ENCODE measurements at places on chromosomes 4 and X. TPM values are rescaled to one million over a fixed set of nuclear protein-coding genes. Genes with fewer than 3 reads are reported as not detected.

DNA sequence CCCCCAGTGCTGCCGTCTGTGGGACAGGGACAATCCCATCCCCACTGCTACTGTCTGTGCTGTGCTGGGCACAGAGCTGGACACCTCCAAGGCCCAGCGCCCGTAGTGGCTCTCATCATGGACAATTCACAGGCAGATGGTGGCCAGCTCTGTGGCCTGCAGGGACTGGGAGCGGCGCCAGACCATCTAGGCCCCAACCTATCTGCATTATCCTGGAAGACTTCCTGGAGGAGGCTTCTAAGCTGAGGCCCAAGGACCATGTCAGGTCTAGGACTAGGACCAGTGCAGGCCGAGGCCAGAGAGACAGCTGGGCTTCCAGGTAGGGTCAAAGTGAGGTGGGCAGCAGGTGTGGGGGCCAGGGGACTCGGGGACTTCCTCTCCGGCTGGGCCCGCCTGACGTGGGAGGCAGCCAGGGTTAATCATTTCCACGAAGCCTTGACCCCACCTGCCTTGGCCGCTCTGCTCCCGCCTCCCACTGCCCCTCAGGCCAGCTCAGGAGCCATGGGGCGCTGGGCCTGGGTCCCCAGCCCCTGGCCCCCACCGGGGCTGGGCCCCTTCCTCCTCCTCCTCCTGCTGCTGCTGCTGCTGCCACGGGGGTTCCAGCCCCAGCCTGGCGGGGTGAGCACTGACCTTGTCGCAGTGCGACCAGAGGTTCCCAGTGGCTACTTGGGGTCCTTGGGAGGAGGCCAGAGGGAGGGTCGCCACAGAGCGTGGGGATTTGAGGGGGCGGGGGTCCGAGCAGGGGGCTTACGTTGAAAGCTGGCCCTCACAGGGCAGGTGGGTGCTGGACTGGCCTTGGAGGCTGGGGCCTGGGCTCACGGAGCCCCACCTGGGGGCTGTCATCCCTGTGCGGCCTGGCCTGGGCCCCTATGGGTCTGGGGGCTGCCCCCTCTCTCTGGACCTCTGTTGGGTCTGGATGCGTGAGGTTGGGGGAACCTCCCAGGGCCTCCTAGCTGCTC is at the start of gene HGFAC:
Gene HGFAC (plus strand): TSS at position 468 of the 959 bp plus-strand sequence. CDS start 34 bp downstream, at position 502.
- DNase-seq = no peak

- peak; percentile 82 for DNase-seq
Measured at GRCh38 chr4:140343303-140343702, 30.1 kb upstream of the SCOC start.

DNA sequence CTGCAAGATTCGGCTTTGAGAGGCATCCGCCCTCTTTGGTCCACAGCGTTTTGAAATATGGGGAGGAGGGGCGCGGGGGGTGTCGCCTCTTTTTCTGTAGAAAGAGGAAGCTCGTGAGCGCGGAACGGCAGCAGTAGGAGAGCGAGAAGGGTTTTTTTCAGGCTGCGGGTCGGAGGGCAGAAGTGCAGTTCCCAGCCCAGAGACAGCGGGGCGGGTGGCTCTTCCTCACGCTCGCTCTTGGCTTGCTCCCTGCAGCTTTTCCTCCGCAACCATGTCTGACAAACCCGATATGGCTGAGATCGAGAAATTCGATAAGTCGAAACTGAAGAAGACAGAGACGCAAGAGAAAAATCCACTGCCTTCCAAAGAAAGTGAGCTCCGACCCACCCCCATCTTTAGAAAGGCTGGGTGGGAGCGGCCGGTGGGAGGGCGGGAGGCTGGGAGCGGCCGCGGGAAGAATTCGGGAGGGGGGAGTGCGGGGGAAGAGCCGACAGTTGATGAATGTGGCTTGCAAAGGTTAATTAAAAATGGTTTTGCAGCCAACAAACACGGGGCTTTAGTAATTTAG is 1.2 kb downstream of the TMSB4X start:
- DNase-seq = no peak

GRCh38 chrX:46642145-46642544 is 68.6 kb downstream of the CHST7 start:
- no peak for DNase-seq

- DNase-seq = no peak
Measured at GRCh38 chr4:20046931-20047677, 204.6 kb upstream of the SLIT2 start.

DNA sequence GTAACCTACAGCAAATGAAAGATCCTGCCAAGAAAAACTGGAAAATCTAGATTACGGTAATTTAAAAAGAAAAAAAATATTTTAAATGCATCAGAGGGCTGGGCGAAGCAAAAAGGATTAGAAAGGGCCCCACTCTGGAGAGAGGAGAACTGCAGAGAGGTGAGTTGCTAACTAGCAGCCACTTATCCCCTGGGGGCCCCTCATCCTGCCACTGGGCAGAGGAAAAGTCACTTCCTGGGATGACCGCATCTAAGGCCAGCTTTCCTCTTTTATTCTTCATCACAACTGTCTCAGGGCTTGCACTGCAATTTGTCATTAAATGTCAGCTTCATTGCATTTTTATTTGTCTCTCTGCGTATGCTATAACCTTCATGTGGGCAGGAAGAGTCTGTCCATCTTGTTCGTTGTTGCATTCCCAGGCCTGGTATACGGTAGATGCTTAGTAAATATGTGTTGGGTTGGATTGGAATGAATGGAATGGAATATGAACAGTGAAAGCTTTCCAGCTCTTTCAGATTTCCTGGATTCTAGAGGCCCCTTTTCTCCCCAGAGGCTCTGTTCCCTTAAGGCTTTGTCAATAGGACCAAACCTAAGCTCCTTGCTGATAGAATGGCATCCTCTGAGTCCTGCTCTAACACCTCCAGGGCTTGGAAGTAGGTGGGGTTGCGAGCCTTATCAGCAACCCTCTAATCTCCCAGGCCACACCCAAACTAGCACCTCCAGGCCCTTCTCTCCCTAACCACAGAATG is 58.9 kb downstream of the TLR10 start:
- no peak for DNase-seq

- no peak for DNase-seq
Measured at GRCh38 chr4:158139086-158139485, 33.7 kb downstream of the GASK1B start.

DNA sequence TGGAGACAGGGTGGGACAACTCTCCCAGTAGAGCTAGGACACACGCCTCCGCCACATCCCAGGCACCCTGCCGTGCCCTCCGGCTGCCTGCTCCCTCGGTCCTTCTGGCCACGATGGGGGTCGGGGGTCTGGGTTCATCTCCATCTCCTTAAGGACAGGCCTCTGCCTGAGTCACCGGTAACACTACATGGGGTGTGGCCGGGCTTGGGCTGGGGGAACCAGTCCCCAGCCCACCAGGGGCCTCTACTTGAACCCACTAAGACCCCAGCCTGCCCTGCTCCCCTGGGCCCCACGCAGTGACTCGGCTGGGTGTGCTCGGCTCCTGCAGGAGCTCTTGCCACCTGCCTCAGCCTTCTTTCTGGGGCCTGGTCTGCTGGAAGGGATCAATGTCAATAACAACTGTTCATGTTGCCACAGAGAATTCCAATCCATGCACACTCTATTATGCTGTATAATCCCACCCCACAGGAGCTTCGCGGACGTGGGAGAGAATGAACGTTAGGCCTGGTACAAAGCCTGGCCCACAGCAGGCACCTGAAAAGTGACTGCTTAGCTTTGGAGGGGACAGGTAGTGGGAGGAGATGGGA is 177.7 kb upstream of the PSAPL1 start:
- DNase-seq = no peak

DNA sequence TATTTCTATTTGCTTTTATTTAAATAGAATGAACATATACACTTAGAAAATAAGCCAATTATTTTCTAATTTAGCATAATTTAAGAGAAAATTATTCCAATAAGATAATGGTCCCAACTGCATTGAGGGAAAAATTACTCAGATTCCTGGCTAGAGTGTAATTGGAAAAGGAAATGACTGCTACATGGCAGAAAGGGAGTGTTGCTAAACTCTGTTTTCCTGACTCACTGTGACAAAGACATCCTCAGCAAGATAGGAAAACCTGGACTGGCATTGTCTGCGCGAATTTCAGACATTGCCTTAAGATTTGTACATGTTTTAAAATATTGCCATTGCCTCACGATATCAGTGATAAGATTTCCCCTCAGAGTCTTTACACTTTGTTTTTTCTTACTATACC is 8.2 kb downstream of the TNIP3 start:
- no peak for DNase-seq

DNA sequence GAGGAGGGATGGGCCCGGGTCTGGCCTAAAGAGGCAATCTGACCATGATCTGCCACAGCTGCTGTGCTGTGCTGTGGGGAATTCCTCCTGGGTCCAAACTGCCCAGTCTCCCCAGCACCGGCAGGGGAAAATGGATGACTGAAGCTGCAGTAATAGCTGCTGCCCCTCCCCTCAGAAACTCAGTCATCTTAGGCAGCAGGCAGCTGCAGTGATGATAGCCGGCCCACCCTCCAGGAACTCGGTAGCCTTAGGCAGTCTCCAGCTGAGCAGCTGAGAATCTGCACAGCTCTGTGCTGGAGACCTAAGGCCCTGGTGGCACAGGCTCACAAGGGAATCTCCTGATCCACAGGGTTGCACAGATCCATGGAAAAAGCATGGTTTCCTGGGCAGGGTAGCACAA is 113.4 kb upstream of the USP38 start:
- no peak for DNase-seq

DNA sequence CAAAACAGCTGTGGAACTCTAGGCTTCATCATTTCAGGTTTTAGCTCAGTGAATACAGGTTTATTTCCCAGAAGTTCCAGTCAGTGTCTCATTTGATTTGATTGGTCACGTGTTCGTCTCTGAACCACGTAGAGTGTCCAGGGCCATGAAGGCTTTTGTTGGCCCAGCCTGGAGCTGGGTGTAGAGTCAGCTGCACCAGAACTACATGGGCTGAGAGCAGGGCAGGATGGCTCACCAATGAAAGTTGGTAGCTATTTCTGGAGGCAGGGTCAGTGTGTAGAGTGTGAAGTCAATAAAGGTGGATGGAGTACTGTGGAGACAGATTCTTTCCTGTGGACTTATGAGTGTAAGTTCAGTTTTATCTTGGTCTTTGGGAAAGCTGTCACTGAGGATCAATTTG is 43.0 kb upstream of the IGFBP7 start:
- DNase-seq = no peak

GRCh38 chr4:128459547-128459946 is 171.9 kb upstream of the PGRMC2 start:
- DNase-seq = no peak

GRCh38 chr4:88533088-88533790 is 9.7 kb upstream of the PYURF start:
- DNase-seq = no peak

GRCh38 chr4:143538979-143539669 is 25.6 kb downstream of the SMARCA5 start:
- DNase-seq = no peak

- DNase-seq = peak; percentile 39
Measured at GRCh38 chrX:107628662-107629539, 591 bp downstream of the PRPS1 start.

DNA sequence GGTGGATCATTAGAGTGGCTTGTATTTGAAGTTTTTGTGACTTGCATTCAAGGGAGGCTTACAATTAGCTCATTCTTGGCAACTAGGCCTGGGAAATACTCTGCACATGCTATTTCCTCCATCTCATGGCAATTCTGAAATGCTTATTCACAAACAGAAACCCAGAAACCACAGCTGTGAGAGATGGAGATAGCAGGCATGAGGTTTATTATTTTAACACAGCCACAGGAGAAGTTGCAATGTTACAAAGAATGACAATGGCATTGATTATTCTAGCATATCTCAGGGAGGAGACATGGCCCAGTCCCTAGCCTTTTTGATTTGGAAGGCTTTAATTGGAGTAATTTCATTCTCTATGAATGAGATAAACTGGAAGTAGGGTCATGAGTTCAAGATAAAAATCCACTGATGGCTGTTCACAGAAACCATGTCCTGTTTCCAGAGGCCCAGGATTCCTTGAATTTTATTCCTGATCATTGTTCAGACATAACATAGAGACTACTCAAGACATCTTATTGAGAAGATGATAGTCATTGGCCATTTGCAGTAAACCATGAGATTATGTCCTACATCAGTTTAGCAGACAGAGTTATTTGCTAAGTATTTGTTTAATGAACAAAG is 123.9 kb downstream of the MID1 start:
- no peak for DNase-seq

DNA sequence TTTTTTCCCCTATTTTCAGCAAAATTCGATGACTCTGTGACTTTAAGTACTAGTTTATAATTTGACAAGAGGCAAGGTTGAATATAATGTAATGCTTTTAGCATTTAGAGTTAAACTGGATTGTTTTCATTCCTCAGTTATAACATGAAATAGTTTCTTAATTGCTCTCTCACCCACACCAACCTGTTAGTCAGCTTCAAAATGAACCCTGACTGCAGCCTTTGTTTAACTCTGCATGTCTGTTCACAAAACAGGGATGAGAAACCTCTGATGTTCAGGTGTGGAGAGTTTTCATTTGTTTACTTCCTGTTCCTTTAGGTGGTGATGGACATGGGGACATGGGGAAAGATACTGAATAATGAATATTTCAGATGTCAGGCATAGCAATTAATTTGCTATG is 49.9 kb upstream of the MND1 start:
- no peak for DNase-seq

GRCh38 chrX:72539822-72540221 is 32.8 kb downstream of the HDAC8 start:
- no peak for DNase-seq

DNA sequence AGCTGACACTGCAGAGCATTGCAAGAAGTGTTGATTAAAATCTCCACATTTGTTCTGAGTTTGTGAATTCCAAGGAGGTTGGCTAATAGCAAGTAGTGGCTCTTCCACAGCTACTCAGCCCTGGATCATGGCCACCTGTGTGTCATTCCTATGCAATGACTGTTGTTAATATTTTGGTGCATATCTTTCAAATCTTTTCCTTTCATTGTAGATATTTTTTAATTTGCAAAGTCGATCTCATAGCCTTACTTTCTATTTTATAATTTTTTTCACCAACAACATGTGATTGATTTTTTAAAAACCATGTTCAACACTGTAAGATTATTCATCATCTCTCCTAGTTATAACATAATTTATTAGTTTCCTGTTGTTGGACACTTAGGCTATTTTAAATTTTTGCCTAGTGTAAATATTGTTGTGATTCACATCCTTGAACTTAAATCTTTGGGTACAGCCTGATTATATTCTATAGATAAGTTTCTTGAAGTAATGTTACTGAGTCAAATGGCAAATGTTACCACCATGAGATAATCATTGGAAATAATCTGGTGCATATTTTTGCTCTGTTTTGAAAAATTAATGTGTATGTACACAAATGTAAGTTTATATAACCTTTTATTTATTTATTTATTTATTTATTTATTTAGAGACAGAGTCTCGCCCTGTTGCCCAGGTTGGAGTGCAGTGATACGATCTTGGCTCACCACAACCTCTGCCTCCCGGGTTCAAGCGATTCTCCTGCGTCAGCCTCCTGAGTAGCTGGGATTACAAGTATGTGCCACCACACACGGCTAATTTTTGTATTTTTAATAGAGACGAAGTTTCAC is 17.1 kb upstream of the ARHGAP10 start:
- DNase-seq = no peak

CD40LG gene
- polyA plus RNA-seq = 0.21 TPM

NUDT11 gene
- 9.1 TPM for polyA plus RNA-seq

SLITRK4 gene
- 1.4 TPM for polyA plus RNA-seq

EGFL6 gene
- polyA plus RNA-seq = 88.3 TPM

DUX4 gene
- polyA plus RNA-seq = 1.2 TPM

AVPR2 gene
- polyA plus RNA-seq = 0.84 TPM

APLN gene
- polyA plus RNA-seq = 8.1 TPM

MAML3 gene
- 16.8 TPM for polyA plus RNA-seq

ATP1B4 gene
- not detected for polyA plus RNA-seq

Data from left lung (tissue), 14 donors.